NCI-H1417 treated with DMSO at 0.1 percent for 48 hours (cell line): ENCODE measurements at places on chromosomes 1 and 21.

GRCh38 chr21:37139902-37140301, 66.8 kb downstream of the TTC3 start:
- DNase-seq, result no peak

DNA sequence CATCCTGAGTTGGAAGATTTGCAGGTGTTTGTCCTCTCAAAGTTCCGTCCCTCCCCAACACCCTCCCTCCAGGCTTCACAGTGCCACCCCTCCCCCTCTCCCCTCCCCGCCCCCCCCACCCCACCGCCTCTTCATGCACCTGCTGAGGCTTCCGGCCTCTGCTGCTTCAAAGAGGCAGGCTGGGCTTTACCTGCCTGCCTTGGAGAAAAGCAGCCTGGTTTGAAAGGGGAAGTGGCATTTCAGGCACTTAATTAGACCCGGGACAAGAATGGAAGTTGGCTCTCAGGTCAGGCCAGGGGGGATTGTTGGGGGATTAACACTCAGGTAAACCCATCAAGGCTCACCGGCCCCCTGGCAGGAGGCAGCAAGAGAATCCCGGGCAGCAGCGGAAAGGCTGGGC, 21.1 kb downstream of the PAX7 start:
- DNase-seq, result no peak

- DNase-seq, result no peak
Measured at GRCh38 chr21:43972850-43973633, 39.1 kb upstream of the TRAPPC10 start.

DNA sequence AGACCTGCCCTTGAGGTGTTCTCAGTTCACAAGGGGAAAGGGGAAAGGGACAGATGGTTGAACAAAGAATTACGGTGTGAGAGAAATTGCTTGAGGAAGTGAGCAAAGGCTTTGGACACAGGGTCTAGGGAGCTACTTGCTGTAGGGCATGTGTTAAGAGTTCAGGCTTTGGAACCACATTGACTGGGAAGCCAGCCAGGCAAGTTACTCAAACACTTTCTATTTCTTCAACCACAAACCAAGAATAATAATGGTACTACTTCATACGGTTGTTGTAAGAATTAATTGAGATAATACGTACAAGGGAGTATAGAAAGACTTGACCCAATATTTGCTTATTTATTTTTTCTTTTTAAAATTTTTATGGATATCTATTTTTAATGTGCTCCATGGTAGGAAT, 26.6 kb downstream of the AK4 start:
- DNase-seq, result no peak
